Skeletal muscle cell (primary cell): ENCODE measurements at places on chromosomes 6 and 20.

GRCh38 chr6:3023663-3024483, 24.2 kb downstream of the NQO2 start:
- DNase-seq = peak; percentile 56

DNA sequence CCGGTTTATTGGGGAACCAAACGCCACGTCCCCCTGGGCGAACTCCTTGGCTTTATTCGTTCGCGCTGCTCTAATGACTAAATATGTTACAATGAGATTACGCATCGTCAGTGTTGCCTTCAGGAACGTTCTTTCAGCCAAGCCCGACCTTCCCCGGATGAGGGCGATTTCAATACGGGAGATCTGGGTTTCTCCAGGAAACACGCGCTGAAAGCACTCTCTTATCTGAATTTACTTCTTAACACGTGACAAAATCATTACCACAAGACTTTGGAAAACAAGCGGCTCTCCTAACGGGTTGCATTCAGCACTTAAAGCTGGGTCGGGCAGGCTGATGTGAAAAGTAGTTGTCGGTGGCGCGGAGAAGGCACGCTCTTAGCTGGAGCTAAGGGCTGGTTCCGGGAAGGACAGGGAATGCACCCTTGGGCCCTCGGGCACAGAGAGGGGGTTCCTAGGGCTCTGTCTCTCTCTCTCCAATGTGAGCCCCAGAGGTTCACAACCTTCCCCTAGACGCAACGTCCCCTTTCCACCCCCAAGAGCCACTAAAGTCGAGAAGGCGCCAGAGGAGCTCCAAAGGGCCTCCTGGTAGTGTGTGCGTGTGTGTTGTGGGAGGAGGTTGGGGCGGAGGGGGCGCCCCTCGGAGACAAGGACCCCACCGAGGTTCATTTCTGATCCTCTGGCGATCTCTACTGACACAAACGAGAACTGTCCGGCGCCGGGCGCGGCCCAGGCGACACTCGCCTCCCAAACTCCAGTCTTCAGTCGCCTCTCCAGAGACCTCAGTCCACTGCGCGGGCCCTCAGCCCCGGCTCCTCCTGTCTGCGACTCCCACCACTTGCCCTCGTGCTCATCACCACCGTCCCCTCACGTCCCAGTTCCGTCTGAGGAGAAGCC, 7.1 kb upstream of the NKX2-2 start:
- no peak for DNase-seq

GRCh38 chr20:33490934-33491656, 1.2 kb downstream of the CBFA2T2 start:
- no peak for DNase-seq

GRCh38 chr6:134707342-134708031, 242.4 kb downstream of the ALDH8A1 start:
- DNase-seq = no peak

GRCh38 chr6:39493174-39493573, 170.7 kb upstream of the KCNK16 start:
- DNase-seq = no peak

DNA sequence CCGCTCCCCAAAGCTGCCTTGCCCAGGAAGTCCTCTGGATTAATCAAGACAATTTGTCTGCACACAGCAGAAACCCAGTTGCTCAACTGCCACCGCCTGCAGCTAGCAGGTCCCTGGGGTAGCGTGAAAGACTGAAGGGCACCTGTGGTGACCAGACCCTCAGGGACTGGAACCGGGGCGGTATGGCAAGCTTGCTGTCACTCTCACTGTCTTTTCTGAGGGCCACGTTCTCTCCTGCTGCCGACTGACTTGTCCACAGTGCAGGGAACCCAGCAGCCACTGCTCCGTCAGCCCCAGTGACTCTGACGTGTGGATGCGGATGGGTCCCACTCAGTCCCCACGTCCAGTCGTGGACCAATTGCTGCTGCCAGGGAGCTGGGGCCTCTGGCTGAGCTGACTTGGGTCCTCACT, 72.8 kb upstream of the PMEPA1 start:
- DNase-seq = no peak
